ENCODE measurements at places on chromosomes 12 and 14.
A peak's percentile ranks its signal among the peaks of the same experiment; 100 is the strongest.

GRCh38 chr12:121750507-121750955 is 38.0 kb downstream of the TMEM120B start:
- no peak for DNase-seq

DNA sequence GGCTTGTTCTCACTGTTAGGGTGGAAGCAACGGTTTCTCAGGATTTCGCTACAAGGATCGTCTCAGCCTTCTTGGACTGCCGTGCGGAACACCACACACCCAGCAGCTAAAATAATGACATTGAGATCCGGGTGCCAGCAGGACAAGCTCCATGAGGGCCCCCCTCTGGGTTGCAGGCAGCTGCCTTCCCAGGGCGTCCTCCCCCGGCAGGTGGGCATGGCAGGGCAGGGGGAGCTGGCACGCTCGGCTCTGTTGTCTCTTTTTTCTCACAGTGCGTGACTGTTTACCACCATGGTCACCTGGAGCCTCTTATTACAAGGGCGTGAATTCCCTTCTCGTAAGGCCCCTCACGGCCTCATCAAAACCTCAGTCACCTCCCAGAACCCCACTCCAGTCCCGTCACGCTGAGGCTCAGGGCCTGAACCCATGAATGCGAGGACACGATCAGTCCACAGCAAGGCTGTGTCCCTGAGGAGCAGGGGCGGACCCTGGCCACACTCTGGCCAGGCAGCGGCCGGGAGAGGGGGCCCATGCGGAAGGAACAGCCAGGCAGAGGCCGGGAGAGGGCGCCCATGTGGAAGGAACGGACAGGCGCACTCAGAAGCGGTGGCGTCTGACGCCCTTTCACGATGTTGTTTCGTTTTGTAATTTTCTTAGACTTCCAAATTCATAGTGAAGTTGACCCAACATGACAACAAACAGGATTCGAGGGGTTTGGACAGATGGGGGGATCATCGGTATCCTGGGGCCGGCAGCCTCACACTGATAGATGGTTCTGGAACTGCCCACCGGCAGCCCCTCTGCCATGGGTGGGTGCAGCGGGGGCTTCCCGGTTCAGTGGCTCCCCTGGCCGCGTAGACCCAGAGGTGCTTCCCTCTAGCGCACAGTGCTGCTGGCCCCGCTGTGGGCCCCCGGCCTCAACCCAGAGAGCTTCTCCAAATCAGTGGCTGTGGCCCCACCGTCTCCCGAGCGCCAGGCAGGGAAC is 10.0 kb downstream of the LRCOL1 start:
- DNase-seq: peak; percentile 91

- no peak for DNase-seq
These were observed 272.8 kb downstream of the AKAP6 start for GRCh38 chr14:32601906-32602305.

DNA sequence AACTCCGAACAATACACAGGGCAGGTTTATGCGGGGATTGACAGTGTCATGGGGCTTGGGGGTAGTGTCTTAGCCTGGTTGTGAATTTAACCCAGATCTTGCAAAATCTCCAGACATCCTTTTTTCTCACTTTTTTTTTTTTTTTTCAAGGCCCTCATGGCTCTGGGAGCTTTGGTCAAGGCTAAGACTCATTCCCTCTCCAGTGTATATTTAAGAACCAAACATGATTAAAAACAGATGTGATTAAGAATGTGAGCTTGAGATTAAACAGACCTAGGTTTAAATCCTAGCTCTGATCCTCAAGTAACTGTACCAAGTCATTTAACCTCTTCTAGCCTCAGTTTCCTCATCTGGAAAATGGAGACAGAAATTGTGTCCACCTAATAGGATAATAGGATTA is 151.7 kb upstream of the FUT8 start:
- DNase-seq: no peak

DNA sequence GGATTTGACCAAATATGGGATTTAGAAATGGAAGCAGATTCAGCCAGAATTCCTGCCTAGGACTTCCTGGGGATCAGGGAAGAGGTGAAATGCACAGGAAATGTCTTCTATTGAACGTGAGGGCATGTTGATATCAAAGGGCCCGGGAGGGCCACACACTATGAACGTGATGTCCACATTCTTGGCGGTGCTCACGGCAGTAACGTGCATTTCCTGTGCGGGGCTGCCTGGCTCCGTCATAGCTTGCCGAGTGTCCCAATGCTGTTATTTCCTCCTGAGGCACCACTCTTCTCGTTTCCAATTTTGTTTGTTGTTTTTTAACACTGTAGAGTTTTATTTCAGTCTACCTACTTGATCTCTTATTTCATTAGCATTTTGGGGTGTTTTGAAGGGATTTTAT is 67.3 kb downstream of the ZNF664 start:
- peak; percentile 39 for DNase-seq

DNA sequence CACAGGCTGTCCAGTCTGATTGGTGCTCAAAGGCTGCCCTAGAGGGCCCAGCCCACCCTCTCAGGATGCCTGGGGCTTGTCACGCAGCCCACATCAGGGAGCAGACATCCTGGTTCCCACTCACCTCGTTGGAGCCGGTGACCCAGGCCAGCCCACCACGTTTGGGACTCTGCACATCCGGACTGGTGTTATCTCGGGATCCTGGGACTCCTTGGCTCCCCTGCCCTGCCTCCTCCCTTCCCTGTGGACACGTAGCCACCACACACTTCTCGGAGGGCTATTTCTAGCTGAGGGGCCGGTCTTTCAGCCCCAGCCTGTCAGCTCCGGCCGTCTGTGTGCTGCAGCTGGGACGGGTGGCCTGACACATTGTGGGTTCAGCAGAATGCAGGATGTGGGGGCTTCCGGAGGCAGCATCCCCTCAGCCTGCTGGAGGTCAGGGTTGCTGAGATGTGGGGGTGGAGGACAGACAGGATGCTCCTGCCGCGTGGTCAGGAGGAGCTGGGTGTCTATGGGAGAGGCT is 12.8 kb upstream of the FGF23 start:
- DNase-seq: peak; percentile 25

GRCh38 chr14:35938770-35939169 is 112.6 kb downstream of the BRMS1L start:
- DNase-seq: no peak

DNA sequence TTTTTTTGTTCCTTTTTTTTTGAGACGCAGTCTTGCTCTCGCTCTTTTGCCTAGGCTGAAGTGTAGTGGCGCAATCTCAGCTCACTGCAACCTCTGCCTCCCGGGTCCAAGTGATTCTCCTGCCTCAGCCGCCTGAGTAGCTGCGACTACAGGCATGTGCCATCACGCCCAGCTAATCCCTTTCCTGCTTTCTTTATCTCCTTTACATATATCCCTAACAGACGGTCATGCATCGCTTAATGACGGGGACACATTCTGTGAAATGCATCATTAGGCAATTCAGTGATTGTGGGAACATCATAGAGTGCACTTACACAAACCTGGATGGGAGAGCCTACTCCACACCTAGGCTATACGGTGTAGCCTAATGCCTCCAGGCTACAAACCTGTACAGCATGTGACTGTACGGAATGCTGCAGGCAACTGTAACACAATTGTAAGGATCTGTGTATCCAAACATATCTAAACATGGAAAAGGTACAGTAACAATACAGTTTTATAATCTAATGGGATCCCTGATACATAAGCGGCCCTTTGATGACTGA is 32.8 kb downstream of the NOS1 start:
- DNase-seq: no peak

DNA sequence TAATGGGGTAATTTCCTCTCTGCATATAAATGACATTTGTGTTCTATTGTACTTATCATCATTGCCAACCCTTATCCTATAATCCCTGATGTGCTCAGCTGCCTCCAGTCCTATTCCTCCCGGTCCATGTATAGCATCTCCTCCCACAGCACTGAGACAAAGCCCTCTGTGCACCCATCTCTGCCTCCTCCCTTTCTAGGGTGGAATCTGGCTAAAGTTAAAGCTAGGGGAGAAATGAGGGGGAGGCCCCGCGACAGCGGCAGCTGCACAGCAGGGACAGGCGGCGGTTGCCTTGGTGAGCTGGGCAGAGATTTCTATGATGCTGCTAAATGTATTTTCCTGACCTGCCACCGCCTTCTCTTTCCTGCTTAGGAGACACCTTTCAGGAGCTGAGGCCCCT is 12.8 kb upstream of the ZDHHC22 start:
- no peak for DNase-seq

DNA sequence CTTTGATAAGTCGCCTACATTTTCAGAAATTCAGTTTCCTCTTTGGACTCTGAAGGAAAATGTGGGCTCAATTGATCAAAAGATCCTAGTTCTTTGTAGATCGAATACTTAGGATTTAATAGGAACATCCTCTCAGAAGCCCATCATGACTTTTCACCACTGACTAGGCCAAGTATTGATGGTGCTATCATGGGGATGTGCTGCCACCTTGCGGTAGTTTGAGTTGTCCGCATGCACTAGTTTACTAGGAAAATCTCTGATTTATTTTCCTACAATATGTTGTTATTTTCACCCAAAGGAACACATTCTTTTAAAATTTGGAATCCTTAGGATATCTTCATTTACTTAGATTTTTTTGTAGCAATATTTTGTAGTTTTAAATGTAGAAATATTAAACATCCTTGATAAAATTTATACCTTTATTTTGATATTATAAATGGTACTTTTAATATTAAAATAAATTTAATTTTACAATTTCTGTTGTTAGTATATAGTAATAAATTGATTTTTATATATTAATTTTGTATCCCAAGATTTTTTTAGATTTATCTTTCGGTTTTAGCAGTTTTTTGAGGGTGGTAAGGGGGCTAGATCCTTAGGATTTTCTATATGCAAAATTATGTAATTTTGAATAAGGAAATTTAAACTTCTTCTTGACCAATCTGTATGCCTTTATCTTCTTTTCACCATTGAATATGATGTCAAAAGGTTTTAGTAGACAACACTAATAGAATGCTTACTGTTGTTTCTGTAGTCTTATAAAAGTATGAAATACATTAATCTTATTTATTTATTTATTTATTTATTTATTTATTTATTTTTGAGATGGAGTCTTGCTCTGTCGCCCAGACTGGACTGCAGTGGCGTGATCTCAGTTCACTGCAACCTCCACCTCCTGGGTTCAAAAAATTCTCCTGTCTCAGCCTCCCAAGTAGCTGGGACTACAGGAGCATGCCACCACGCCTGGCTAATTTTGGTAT is 52.9 kb upstream of the OR9K2 start:
- DNase-seq: peak; percentile 64

DNA sequence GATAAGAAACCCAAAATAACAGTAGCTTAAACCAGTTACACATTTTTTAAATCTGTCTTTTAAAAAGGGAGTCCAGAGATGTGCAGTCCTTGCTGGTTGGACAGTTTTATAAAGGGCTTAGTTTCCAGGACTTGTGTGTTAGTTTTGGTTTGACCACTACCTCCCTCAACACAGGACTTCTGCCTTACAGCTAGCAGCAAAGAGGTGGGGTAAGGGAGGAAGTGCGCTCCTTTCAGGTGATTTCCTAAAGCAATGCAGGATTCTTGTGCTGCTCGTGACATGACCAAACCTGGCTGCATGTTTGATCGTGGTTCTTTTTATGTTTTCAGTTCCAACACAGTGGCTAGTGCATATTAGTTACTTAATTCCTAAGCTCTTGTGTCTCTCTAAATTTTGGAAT is 266.2 kb downstream of the TMTC2 start:
- DNase-seq: no peak

- no peak for DNase-seq
These were observed 19.4 kb downstream of the PYGL start for GRCh38 chr14:50924843-50925242.

DNA sequence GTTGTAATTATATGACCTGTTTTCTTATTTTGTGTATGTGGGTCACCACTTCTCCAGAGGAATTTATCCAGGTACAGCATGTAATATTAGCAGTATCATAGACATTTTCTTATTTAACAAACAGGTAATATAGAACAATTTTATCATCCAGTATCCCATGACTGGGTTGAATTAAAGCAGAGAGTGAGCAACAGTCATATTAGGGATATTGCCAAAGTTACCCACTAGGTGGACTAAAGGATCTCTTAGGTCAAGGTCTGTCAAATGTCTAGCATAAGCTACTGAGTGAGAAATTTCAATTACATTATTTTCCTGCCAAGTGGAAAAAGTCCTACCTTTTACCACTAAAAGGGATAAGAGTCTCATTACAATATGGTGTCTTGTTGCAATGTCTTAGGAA is 62.1 kb upstream of the TRIM9 start:
- no peak for DNase-seq

DNA sequence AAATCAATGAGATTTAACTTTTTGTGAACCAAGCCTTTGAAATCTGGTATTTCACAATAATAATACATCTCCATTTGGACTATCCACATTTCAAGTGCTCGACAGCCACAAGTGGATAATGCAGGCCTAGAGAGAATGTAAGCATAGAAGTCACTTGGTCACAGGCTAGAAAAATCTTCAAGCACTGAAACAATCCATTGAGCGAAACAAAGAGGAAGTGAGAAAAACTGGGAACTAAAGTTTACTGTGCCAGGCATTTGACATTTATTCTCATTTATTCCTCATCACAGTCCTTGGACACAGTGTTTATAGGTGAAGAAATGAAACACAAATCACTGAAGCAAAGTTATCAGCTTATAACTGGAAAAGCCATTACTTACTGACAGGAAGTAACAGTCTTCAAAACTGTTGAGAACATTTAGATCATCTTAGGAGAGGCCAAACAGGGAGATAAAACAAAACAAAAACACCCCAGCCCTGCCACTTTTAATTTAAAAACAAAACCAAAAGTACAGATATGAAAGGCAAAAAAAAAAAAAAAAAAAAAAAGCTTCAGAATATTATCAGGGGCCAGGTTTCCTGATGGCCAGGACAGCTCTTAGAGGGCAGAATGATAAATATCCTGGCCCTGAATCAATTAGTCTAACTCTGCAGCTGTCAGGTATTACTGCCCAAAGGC is 29.2 kb downstream of the GNS start:
- no peak for DNase-seq

DNA sequence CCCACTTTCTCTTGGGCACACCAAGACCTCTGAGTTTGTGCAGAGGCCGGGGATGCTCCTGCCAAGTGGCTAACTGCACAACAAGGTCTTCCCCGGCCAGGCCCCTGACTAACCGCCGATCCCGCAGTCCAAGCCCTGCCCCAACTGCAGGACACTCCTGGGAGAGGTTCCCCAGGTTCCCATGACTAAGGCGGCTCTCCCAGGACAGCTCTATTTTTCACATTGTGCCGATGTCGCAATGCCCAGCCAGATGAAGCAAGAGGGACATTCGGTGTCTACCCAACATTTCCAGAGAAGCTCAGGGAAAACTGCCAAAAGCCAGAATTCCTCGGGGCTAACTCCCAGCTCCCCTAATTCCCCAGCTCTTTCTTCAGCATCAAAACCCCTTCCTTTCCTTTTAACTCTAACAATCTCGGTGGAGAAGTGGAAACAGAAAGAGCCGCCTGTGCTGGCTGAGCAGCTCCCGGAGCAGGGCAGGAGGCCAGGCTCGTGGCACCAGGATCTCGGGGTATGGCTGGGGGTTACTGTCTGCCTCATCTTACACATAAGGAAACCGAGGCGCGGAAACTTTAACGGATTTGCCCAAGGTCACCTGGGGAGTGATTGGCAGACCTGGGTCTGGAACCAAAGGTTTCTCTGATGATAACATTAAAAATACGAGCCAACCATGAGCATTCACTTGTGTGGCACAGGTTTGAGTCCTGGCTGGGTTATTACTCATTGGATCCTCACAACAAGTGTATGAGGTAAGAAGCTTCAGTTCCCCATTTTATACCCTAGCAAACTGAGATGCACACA is 318.2 kb downstream of the BCL11B start:
- peak; percentile 66 for DNase-seq
